ENCODE measurements at places on chromosomes 4 and X.

GRCh38 chr4:16687845-16688244, 210.6 kb downstream of the LDB2 start:
- no peak for DNase-seq

DNA sequence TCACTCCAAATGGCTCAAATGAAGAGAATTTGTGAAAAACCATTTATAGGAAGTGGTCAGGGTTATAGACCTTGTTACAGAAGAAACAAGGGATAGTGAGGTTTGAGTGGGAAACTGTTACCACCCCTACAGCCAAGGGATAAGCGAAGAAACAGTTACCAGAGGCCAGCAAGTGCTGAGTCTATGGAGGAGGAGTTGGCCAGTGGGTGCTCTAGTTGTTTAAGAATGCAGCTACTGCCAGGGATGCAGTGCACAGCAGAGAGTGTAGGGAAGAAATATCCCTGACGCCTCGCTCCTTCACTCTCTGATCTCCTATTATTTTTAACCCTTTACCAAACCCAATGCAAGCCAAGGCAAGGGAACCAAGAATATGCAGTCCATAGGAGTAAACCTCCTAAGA, 15.2 kb upstream of the SYTL4 start:
- no peak for DNase-seq

DNA sequence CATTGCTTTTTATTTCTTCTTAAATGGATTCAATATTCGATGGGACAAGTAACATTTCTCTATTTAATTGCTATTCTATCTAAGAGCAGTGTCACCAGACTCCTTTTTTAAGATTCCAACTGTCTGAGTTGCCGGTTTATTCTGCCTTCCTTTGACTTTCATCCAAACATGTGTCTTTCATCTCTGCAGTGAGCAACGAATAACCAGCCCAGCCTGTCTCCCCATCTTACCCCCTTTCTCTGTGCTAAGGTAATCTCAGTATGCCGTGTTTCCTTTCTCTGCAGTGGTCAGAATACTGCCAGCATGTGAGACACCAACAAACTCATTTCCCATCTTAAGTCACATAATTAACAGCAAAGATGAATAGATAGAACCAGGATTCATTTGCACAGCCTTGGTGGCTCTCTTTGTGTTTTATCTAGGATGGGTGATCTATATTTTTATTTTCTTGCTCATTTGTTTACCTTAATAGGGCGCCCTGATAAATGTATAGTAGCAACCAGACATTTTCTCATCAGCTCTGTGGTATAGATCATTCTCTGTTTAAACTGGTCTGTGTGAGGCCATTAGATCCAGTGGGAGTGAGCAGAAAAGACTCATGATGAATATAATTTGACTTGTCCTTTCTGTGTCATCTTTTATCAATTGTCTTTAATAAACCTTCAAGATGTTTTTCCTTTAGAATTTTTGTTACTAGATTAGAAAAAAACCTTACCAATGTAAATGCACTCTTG, 394.8 kb upstream of the IGFBP7 start:
- no peak for DNase-seq

GRCh38 chr4:37478151-37478550, 208.0 kb downstream of the RELL1 start:
- DNase-seq: no peak

DNA sequence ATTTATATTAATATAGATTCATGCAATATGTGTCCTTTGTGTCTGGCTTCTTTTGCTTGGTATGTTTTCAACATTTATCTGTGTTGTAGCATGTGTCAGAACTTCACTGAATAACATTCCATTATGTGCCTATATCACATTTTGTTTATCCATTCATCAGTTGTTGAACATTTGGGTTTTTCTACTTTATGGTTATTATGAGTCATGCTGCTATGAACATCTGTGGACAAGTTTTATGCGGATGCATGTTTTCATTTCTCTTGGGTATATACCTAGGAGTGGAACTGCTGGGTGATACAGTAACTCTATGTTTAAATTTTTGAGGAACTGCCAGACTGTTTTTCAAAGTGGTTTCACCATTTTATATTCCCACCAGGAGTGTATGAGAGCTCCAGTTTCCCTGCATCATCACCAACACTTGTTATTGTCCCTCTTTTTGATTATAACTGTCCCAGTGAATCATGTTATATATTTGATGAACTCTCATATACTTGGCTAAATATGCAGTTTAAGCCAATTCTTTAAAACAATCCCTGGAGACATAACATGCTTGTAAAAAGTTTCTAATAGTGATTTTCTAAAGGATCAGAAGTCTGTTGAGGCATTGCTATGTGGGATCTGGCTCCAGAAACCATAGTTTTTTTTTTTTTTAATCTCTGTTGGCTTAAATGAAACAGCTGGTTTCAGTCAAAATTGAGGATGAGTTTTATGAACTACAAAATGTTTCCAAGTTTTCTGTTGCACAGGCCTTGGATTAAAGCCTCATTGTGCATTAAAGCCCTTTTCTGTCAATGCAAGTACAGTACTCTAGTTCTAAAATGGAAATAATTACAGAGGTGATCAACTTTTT, 21.6 kb upstream of the REPS2 start:
- DNase-seq: no peak

- DNase-seq: no peak
Observed at GRCh38 chr4:114263233-114263632, 283.8 kb upstream of the ARSJ start.

- DNase-seq: no peak
Observed at GRCh38 chr4:100114909-100115308, 75.4 kb downstream of the DDIT4L start.

DNA sequence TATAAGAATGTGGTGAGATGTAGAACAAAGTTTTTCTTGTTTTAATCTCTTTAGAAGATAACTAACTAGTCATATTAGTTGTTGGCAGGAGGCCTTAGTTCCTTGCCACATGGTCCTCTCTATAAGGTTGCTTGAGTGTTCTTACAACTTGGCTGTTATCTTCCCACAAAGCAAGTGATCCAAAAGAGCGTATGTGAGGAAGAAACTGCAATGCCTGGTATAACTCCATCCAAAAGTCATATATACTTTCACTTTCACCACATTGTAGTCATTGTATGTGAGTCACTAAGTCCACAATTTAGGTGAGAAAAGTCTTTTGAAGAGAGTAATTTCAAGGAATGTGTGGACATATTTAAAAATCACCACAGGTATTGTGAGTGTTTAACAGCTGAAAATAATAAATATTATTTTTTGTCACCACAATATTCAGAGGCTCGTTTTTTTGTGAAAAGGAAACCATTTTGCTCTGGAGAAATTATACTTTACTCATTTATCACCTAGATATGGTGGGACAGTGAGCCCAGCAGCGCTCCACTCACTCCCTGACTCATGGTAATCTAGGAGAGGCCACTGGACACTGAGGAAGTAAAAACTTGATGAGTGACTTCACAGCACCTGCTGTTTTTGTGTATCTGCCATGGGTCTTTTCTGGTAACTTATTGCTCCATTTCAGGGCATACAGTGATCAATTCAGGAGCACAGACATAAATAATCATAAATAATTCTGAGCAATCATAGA, 369.4 kb upstream of the NDST3 start:
- no peak for DNase-seq

DNA sequence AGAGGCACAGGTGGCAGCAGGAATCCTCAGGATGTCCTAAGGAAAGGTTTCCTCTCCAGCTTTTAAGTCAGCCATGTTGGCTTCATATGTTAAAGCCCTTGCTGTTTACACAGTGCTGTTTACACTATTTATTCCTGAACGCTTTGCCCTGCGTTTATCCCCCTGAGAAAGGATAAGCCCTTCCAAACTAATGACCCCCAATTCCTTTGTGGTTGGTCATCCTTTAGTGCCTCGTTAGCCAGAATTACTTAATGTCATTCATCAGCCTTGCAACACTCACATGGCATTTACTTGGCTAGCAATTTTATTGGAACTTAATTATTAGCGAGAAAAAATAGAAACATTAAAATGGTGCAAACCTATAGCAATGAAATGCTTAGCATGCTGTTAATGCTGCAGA, 23.8 kb downstream of the VCX2 start:
- DNase-seq: no peak

- no peak for DNase-seq
Observed at GRCh38 chr4:30769093-30769492, 48.9 kb downstream of the PCDH7 start.

GRCh38 chr4:83490876-83491450, 6.1 kb upstream of the ABRAXAS1 start:
- DNase-seq: no peak

- no peak for DNase-seq
Observed at GRCh38 chr4:41070516-41071281, 143.6 kb downstream of the APBB2 start.

DNA sequence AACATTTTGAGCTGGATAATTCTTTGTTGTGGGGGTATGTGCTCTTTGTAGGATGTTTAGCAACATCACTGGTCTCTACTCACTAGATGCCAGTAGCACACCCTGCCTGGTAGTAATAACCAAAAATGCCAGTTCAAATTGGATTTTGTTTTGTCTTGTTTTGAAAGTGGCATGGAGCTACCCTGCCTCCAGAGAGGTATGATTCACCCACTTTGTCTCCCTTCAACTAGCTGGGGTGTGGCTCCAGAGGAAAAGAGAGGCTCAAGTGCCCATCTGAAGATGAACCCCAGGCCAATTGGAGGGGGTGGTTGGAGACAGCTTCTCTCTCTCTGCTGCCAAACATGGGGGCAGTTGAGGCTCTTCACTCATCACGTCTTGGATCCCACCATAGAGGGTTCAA, 34.5 kb downstream of the NIPAL1 start:
- no peak for DNase-seq
